NCI-H524 treated with DMSO at 0.1 percent for 48 hours (cell line): ENCODE measurements at places on chromosomes 13 and 19.

DNA sequence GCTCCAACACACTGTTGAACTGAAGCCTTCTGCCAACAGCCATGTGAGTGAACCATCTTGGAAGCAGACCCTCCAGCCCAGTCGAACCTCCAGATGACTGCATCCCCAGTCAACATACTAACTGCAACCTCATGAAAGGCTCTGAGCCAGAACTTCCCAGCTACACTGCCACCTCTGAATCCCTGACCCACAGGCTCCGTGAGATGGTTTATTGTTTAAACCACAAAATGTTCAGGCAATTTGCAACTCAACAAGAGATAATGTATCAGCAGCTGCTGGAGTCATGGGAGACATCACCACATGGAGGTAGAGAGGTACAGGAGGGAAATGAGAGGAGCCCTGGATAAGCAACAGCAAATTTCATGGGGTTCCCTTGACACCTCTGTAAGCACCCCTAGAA is 266.4 kb upstream of the NBEA start:
- DNase-seq, result no peak

DNA sequence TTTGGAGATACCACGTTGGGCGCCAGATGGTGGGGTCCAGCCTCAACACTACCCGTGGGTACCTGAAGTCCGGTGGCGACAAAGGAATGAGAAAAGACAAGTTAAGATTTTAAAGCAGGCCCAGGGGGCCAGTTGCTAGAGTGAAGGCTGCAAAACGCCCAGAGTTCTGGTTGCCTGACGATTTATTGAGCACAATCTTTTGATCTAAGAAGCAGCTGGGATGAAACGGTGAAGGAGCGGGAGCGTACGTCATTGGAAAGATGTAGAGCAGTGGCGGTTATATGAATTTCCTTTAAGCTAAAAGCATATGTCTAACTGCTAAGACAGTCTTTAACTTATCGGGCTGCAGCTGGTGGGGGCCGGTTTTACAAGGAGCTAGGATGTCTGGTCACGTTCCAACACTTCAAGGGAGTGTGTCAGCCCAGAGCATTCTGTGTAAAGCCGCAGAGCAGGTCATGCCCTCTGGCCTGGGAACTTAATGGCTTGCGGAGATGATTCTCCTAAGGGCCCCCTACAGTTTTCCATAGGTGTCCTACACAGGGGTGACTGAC is 28.9 kb upstream of the EVI5L start:
- DNase-seq, result no peak

GRCh38 chr13:63081400-63082014 is 1665.9 kb upstream of the PCDH20 start:
- DNase-seq, result no peak

GRCh38 chr13:26996965-26997752 is 174.5 kb downstream of the USP12 start:
- no peak for DNase-seq

DNA sequence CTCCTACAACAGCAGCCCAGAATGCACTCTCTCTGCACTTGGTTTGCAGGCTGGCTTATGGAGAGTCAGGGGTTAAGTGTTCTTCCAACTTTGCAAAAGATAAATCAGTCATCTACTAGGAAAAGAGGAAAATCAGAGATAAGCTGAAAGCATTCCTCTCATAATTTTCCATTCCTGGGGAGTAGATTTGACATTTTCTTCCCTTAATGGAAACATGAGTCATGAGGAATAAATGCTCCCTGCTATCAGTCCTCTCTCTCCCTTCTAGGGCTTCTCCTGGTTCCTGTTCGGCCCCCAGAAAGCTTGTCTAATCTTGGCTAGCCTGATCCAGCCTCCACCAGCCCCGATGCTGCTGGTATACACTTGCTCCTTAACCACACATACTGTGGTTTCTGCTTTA is 28.4 kb upstream of the ENOX1 start:
- DNase-seq, result no peak

- DNase-seq, result peak; percentile 11
These were observed 2.7 kb downstream of the VSTM2B start for GRCh38 chr19:29528350-29528945.

- DNase-seq, result peak; percentile 33
These were observed 94.6 kb downstream of the CRYL1 start for GRCh38 chr13:20431080-20431479.

DNA sequence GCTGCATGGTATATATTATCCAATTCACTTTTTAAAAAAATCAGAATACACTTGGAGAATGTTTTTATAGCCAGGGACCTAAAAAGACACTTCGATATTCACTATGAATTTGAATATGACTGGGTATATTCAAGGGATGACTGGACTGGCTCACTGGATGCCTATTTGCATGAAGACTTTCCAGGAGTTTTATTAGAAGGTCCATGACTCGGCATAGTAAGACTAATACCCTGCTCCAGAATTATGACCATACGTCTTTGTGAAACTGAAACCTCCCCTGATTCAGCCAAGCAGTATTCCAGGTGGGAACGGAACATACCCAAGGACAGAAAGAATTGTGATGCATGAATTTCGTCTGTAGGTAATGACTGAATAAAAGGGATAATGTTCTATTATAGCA is 3.9 kb upstream of the FAM216B start:
- no peak for DNase-seq

- no peak for DNase-seq
These were observed 305.2 kb downstream of the MTUS2 start for GRCh38 chr13:29125191-29125933.
